ENCODE measurements at places on chromosomes 16 and 17.

DNA sequence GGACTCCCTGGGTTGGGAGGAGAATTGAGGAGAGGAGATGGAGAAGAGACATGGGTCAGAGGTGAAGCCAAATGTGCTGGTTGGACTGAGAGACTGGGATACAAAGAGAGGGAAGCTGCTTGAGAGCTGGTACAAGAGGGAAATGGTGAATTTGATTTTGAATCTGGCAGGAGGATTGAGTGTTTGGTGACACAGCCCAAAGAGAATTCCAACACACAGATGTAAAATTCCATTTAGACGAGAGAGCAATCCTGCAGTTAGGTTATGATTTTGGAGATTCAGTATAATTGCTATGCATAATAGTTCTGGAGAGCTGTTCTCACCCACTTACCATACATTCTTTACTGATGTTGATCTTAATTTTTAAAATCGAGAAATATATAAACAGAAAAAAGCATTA is 57.7 kb downstream of the HSD17B2 start:
- DNase-seq = no peak

DNA sequence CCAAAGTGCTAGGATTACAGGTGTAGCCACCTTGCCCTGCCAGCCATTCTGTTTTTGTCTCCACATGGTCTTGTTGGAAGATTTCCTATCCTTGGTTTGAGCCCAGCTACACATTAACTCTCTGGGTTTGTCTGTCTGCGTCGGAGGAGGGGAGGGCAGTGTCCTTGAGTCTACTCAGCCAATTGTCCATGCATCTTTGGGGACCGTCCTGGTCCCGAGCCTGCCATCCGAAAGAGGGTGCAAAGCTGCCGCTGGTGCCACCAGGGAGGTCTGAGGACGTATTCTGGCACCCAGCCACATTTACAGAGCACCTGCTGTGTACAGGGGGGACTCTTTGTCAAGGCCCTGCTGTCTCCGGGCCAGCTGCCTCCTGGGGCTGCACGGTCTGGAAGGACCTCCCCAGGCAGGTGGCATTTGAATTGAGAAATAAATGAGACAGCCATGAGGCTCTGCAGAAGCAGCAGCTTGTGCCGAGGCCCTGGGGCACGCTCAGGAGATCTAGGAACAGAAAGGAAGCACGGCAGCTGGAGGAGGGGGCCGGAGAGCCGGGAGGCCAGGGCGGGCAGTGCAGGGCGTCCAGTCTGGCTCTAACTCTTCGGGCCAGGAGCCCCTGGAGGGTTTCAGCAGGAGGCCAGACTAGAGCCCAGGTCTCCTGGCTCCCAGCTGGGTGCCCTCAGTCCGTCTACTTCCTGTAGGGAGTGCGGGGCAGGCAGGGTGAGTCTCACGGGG is 1.5 kb downstream of the CYBA start:
- no peak for DNase-seq

- no peak for DNase-seq
These were observed 99.1 kb downstream of the SOX9 start for GRCh38 chr17:72219824-72220493.

- no peak for DNase-seq
These were observed 425 bp downstream of the SGSH start for GRCh38 chr17:80219763-80220053.

DNA sequence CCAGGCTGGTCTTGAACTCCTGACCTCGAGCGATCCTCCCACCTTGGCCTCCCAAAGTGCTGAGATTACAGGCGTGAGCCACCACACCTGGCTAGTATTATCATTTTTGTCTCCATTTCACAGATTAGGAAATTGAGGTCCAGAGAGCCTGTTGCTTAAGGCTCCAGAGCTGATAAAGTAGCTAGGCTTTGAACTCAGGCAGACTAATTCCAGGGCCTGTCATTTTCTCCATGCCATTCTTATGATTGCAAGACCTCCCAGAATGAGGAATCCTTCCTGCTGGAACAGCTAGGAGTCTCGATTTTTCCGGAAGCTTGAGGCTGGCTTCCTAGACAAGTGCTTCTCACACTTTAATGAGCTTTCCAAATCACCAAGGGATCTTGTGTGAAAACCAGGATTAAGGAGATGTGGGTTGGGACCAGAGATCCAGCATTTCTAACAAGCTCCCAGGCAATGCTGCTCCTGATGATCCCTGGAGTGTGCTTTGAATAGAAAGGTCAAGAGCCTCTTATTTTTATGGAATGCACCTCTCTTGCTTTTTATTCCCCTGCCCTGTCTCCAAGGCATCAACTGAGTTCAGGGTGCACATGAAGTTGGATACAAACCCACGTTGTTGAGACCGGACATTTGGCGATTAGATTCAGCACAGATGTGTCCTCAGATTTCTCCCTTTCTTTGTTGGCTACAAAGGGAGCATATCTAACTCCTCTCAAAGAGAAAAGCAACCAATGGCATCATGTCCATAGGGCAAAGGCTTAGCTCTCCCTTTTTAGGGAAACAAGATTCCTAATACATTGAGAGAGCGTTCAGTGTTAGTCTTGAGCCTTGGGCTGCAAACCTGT is 40.3 kb upstream of the FAM20A start:
- DNase-seq = no peak
